Activated CD4-positive, alpha-beta T cell treated with anti-CD3 and anti-CD28 coated beads, Interleukin-2, amount 10 ng/mL, durations not matched to agents 24 days and 14 days (primary cell): ENCODE measurements at places on chromosomes 6 and 20.

DNA sequence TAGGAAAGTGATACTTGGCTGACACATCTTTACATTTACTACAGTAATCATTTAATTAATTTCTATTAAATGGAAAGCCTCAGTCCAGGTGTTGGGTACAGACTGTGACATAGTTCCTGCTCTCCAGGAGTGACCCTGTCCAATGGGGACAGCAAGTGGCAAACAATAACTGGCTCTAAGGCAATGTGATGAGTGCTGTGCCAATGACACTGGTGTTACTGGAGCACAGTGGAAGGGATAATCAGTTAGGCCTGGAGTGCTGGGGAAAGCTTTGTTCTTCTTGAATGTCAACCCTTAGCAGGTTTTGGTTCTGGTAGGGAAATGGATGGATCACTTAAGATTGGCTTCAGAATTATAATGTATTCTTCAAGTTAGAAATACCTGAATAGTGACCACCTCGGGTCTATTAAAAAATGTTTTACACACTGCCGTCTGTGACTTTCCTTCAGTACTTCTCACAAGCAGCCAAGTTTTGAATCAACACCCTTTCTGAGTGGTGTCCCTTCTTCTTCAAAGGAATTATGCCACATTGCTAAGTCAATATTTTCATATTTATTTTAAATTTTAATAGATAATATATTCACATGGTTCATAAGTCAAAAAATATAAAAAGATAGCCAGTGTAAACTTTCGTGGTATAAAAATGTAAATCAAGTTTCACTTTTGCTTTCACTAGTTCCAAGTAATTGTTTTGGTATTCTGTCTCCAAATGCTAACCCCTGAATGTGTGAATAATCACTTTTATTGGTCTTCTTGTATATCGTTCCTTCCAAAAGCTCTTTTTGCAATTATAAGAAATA is 9.6 kb downstream of the CMTR1 start:
- no peak for DNase-seq

DNA sequence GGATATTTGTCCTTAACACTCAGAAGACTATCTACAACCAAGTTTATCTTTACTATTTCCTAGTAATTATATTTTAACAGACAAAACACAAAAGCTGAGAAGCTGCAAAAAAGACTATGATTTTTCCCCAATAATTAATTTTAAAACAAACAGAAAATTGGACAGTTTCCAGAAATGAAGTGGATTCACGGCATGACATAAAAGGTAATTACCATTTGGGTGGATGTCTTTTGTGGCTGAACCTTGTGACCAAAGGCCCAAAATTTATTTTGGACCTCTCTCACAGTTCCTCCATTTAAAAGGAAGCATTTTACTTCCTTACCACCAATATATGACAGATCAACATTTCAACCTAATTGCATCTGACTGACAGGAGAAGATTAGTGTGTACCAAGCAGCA is 90.2 kb downstream of the GMDS start:
- no peak for DNase-seq

DNA sequence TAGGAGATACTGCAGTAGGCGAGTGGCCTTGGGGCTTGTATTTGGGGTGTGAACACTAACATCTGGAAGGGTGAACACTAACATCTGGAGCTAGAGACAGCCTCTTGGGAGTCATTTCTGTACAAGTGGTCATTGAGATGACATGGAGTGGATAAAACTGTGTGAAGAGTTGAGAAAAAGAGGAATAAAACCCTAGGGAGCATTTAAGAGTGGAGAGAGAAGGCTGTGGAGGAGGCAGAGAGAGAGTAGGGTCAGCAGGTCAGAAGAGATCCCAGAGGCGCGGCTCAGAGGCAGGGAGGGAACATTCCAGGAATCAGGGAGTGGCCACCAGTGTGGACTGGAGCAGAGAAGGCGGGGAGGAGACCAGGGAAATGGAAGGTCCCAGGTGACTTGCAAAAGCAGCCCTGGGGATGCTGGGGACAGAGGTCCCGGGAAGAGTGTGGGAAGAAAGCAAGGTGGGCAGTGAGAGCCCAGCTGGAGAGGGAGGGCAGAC is 202.0 kb upstream of the RNF24 start:
- no peak for DNase-seq

DNA sequence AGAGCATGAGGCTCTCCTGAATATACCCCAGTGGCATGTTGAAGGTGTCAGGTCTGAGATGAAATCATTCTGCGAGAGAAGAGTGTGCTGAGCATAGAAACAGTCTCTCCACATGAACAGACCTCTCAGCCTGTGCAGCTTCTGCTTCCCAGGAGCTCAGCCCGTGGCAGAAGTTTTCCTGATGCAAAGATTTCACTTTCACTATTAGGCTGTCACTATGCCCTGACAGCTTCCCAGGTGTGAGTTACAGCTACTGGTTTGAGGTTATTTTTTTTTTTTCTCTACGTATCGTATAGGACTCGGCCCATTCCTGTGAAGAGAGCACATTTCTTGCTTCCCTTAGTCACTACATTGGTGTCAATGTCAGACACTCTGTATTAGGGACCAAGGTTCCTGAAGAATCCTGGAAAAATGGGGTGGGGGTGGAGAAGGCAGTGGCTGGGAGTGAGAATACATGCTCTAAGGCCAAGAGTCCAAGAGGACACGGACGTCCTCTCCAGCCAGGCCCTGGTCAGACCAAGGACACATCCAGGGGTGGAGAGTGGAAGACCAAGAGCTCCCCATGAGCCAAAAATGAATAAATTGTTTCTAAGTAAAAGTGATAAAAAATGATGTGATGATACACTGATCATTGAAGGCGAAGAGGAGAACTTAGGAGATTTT is 121.2 kb upstream of the AKAP12 start:
- no peak for DNase-seq

DNA sequence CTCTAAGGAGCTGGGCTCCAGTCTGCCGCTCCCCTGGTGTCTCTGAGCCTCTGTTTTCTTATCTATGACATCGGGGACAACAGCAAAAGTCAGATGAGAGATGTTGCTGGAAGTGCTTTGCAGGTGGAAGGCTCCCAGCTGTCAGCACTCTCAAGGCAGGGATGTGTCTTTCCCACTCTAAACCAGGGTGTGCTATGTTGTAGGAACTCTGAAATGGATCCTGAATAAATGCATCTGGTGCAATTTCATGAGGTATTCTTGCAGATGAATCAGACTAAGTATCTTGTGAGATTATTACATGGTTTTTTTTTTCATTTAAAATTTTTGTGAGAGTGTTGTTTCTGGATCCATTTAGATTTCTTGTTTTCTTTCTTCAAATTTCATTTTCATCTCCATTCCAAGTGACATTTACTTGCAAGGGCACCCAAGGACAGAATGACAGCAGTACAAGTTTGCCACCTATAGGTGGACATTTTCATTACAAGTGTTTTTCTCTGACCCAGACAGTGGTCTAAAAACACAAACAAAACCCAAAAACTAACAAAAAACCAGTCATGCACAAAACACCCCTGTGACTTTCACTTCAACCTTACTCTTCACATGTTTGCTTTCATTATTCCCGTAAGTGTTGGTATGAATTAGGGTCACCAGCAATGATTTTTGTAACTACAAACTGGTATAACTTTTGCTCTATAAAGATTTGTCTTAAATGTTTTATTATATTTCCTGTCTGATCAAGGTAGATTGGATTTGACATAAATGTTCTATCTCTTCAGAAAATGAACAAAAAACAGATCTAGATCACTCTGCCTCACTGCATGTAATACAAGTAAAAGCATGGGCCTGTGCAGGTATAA is 14.7 kb upstream of the SIM1 start:
- peak; percentile 70 for DNase-seq

DNA sequence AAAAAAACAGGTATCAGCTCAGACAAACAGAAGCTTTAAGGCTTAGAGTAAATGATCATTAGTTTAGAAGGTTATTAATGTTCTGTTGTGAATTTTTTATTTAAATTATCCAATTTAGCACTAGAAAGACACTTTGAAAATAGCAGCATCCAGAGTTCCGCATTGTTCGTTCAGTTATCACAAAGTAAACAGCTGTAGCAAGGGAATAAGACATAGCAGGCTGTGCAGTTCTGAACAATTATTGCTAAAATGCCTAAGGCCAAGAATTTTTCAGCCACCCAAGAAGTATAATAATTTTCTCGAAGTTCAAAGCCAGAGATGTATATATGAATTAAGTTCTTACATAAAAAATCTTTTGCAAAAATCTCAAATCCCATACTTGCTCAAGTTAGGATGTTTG is 8.0 kb upstream of the TNFAIP3 start:
- DNase-seq = no peak

DNA sequence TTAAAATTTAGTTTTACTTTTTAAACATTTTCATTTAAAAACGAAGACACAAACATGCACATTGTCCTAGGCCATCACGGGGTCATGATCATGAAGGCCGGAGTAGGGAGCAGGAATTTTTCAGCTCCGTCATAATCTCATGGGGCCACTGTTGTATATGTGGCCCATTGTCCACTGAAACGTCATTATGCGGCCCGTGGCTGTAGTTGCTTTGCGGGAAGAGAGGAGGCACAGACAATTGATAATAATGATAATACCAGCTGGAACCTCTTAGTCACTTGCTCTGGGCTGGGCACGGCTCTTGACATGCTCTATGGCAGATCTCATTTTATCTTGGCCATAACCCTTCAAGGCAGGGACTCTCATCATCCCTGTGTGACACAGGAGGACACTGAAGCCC is 56.5 kb upstream of the FNDC1 start:
- no peak for DNase-seq

GRCh38 chr6:6515691-6516607 is 72.6 kb upstream of the LY86 start:
- peak; percentile 79 for DNase-seq

DNA sequence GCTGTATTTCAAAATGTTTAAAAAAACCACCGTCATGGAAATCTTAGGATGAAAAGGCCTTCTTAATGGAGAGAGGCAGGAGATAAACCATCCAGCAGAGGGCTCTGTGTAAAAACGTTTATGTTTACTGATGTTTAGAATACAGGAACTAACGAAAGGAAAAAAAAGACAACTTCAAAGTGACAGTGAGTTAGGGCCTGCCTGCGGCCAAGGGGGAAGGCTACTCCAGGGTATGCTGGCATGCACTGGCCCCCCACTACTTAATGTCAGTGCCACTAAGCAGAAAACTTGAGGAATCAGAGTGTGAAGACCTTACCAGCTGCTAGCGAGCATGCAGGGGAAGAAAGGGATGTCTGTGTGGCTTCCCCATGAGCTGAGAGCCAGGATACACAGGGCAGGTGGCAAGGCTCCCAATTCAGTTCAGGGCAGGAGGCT is 47.7 kb downstream of the AKAP7 start:
- DNase-seq = peak; percentile 78

- no peak for DNase-seq
Measured at GRCh38 chr20:63172726-63173125, 43.2 kb downstream of the YTHDF1 start.

GRCh38 chr20:61053487-61053886 is 198.6 kb upstream of the CDH4 start:
- DNase-seq = no peak

DNA sequence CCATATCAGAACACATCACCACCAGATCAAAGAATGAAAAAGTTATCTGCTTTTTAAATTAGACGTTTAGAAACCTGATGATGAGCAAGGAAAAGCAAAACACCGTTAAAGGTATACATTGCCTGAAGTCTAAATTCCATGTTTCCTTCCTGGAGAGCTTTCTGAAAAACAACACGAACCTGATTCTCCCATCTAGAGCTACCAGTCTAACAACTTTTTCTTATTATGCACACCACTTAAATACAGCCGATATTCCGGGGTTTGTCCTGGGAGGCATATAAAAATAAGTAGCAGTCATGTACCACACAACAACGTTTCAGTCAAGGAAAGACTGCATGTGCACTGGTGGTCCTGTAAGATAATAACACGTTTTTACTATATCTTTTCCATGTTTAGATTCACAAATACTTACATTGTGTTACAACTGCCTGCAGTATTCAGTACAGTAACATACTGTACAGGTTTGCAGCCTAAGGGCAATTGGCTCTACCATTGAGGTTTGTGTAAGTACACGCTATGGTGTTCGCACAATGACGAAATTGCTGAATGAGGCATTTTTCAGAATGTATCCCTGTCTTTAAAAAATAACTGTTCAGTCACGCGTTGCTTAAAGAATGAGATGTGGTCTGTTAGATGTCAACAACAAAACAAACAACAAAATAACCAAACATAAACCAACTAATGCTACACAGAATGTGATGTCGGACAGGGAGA is 19.1 kb upstream of the LYRM2 start:
- DNase-seq = no peak

GRCh38 chr20:25985597-25985996 is 288.9 kb upstream of the ZNF337 start:
- no peak for DNase-seq

DNA sequence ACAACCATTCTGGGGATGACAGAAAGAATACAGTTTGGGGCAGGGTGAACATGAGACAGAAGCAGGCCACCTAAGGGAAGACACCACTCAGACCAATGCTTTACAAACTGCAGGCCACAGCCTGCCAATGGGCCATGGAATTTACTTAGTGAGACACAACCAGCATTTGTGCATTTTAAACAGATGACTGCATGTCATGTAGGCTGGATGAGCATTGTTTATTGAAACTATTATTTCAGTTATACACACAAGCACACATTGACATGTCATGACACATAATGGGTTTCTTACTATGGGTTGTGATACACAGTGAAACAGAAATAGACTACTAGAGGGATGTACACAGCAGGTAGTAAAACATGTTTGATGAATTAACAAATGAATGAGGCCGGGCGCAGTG is 8.0 kb downstream of the PGM3 start:
- DNase-seq = no peak
